ENCODE measurements at places on chromosomes 5 and 9.

DNA sequence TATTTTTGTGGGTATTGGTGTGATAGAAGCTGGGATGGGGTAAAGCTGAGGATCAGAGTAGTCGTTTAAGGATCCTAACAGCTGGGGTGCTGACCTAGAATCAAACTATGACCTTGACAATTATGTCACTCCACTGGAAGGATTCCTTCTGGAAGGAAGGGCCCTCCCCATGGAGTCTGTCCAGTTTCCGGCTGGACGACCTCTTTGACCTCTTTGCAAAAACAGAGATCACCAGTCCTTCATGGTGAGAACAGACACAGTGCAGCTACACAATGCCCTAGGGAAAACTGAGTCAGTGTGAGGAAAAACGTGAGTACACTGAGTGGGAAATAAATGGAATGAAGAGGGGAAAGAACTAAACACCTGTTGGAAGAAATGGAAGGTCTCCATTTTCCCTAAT lies 445.6 kb downstream of the MAT2B start:
- no peak for DNase-seq

DNA sequence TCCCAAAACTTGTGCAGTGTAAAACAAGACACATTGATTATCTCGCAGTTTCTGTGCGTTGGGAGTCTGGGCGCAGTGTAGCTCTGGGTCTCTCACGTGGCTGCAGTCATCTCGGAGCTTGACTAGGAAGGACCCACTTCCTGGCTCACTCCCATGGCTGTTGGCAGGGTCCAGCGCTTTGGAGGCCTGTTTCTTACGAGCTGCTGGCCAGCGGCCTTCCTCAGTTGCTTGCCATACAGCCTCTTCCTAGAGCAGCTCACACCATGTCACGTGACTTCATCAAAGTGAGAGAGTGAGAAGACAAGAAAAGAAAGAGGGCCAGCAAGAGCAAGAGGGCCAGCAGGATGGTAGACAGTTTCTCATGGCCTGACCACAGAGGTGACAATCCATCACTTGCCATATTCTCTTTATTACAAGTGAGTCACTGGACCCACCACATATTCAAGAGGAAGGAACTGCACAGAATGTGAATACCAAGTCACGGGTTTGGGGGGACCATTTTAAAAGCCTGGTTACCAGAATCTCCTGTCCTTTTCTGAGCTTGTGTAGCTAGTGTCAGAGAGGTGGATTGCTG lies 36.2 kb downstream of the MCCC2 start:
- DNase-seq = no peak

DNA sequence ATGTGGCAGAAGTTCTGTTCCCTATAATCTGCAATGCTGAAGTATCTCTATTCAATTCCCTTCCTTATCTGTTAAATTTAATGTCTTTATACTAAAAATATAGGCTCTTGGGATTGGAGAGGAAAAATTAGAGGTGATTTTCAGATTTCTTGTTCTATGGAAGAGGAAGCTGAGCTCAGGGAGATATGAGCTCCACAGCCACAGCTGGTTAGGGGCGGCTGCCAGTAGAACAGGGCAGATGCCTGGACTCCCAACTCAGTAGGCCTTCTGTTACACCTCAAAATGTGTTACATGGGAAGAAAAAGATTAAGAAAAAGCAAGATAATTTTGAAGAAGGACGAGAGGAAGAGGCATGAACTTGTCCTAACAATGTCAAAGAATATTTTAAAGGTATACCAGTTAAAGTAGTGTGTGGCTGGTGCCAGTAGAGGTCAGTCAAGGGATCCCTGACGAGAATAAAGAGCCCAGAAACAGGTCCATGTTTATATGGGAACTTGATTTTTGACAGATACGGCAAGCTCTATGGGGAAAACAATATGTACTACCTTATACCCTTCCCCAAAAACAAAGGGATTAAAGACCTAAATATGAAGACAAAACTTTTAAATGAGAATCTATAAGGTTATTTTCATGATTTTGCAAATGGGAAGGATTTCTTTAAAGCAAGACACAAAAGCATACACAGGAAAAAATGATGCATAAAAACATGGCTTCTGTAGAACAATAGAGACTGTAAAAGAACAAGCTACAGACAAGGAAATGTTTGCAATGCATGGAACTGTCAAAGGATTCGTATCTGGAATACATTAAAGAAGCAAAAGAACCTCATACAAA lies 28.7 kb downstream of the DNAJC21 start:
- no peak for DNase-seq

DNA sequence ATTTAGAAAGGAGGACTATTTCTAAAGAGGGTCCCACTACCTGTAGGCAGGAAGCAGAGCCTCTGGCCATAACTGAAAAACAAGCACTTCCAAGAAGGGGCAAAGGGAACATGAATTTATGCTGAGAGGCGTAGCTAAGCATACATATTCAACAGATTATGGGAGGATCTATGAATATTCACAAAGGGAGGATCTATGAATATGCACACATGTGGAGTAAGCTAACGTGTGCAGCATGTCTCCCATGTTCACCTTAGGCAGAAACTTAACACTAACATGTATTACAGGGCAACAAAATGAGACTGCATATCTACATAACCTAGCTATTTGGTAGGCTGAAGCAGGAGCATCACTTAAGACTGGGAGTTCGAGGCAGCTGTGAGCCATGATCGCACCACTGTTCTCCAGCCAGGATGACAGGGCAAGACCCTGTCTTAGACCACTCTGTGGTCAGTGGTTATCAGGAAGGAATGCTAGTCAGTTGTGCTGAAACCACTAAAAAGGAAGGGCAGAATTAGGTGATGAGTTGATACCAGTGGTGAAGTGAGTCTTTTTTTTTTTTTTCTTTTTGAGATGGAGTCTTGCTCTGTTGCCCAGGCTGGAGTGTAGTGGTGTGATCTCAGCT lies 20.8 kb downstream of the FXN start:
- no peak for DNase-seq

GRCh38 chr5:88613051-88613450 lies 269.9 kb downstream of the MEF2C start:
- no peak for DNase-seq

DNA sequence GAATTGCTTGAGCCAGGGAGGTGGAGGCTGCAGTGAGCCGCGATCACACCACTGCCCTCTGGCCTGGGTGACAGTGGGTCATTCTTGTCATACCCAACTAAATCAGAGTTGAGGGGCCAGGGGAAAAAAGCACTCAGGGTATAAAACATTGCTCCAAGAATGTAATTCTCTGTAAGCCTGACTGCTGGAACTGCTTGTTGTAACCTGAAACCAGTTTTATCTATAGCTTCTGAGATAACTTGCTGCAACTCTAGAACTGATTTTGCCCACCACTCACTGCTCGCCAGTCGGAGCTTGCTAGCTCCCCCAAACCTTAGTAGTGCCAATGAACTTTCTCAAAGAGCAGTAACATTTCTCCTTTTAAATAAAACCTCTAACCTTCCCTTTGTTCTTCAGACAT lies 9.6 kb upstream of the MSH3 start:
- no peak for DNase-seq

DNA sequence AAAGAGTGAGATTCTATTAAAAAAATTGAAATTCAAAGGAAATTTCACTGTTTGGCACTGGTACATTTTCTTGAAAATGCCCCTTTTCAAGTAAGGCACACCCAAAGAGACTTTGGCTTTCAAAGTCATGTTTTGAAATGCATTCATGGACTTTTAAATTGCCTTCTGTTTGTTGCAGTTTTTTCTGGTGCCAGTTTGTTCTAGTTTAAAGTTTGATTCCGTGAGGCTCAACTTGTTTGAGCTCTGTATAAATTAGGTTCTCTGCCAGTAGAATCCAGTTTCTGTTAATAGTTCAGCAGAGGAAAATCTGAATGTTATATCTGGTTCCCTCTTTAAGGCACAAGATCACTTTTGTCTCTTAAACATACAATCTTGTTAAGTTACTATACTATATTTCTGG lies 16.4 kb downstream of the ATP6V0E1 start:
- DNase-seq = no peak

DNA sequence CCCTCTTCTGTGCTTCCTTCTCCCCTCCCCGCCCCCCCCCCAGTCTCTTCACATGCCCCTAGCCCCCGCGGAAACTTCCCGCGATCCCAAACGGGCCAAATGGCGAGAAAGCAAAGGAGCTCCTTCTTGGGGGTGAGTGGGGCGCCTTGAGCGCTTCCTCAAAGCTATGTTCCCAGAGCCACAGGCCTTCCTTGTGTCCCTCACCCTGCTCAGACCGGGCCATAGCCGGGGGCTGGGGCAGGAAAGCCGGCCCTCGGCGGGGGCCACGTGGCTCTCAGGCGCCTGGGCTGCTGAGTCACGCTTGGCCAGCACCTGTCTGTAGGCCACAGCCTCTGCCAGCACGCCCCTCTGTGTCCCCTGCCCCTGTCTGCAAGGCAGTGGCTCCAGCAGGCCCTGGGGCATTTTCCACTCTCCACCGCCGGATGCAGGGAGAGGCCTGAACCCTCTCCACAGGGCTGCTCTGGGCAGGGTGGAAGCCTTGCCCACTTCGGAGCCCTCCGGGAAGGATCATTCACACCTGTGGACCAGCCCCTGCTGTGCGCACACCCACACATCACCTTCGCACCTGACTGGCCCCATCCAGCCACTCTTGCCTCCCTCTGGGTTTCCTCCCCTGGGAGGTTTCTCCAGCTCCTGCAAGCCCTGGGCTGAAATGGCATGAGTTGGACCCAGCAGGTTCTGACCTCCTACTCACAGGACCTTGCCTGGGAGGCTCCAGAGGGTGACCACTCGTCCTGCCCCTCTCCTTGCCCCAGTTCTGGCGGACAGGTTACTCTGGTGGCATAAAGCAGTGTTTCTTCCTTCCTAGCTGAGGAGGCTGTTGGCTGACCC lies 1.2 kb upstream of the SQSTM1 start:
- no peak for DNase-seq

DNA sequence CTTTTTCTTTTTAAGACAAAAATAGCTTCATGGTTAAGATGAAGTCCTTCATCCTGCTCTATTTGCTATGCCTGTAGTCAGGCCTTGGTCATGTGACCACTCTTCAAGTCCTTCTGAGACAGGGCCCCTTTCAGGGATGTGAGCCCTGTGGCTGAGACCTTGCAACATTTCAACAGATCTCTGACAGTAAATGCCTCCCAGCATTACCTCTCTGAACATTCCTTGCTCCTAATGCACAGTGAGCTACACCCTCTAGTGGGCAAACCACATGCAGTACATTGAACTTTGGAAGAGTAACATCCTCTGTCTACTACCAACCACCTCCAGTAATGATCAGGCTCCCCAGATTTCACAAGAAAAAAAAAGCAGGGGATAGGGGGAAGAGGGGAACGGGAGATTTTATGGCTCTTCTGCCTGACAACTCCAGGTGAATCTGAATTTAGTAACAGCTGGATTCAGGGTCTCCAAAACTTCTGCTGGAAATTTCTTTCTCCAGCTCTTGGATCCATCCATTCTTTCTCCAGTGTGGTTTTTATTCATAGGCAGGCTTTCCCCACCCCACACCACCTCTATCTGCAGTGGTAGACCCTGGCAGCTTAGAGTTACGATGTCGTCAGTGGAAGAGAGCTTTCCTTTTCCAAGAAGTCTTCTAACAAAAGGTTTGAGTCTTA lies 8.9 kb upstream of the FBXO38 start:
- peak; percentile 41 for DNase-seq

DNA sequence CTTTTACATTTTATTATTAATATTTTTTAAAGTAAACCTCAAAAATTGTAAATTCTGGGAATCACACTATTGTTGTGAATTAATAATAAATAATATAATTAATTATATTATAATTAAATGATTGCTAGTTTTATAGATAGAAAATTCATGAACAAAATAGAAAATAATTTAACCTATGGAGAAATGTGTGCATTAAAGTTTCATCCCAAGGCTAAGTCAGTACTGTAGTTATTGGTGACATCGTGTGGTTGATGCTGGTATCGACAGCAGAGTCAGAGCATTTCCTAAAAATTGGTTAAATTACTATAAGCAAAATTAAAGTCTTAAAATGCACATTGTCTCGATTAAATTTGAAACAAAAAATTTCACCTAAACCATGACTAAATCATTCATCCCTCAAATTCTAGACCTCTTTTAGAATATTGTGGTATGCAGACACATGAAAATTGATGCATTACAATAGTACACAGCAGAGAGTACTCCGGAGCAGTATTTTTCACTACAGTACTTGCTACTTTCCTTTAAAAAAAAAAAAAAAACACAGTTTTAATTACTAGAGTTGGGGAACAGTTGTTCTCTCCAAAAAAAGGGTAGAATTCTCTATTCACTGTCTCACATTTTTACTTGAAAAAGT lies 73.9 kb downstream of the RORB start:
- DNase-seq = no peak

DNA sequence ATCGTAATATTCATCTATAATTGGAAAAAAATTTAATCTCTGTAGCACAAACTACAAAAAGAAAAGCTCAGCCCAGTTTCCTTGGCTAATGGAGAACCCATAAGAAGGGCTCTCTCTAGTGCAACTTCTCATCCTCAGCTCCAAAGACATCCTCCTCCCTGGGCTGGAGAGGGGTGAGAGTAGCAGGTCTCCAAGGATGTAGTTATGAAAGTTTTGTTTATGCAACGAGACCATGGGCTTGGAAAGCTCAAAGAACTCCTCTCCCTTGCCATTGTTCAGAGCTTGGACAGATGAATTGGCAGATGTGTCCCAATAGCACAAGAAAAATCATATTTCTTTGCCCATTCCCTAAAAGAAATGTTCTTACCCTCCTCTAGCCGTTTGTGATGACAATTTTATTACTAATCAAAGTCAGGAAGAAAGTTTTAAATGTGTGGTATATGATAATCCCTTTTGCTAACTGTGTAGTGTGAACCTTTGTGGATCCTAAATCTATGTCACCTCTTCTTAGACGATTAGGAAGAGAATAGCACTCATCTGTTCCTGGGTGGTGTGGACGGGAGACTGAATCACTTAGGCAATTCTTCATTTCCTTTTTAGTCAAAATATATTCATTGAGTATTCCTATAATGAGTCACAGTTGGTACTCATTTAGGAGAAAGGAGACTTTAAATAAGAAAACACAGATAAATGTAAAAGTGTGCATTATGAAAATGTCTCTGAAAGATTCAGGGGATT lies 52.2 kb downstream of the GARNL3 start:
- no peak for DNase-seq

DNA sequence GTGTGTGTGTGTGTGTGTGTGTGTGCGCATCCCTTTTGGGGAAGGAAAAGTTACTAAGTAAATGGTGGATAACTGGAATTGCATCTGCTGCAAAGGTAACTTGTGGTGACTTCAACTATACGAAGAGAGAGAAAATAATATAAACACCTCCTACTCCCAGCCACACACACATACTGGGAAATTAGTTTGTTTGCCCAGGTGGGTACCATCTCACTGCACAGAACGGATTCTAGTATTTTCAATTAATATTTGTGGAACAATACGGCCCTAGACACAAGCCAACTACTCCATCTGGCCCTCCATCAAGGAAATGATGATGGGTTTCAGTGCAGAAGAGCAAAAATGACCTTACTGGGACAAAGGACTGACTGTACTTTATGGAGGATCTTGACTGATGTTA lies 32.2 kb upstream of the TXN start:
- no peak for DNase-seq

DNA sequence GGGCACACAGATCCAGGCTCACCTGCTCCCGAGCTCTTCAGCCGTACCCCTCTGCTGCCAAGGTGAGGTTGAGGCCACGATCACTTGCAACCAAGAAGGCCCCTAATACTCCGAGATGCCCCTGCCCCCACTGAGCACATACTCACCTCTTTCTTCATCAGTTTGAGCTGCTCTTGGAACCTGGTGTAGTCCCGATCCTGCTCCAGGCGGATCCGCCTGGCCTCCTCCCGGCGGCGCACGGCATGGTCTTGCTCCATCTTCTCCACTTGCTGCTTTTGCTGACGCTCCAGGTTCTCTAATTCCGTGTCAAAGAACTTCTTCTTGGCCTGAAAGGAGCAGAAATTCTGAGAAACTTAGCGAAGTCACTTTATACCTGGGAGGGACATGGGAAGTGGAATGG lies 75.7 kb upstream of the FBXW11 start:
- no peak for DNase-seq

Data from iPS DF 6.9 (cell line).